ENCODE measurements at places on chromosomes 3 and 15.

- no peak for DNase-seq
Observed at GRCh38 chr15:98903377-98904018, 104.1 kb downstream of the PGPEP1L start.

GRCh38 chr3:129673897-129674797, 67.7 kb upstream of the PLXND1 start:
- DNase-seq = no peak

DNA sequence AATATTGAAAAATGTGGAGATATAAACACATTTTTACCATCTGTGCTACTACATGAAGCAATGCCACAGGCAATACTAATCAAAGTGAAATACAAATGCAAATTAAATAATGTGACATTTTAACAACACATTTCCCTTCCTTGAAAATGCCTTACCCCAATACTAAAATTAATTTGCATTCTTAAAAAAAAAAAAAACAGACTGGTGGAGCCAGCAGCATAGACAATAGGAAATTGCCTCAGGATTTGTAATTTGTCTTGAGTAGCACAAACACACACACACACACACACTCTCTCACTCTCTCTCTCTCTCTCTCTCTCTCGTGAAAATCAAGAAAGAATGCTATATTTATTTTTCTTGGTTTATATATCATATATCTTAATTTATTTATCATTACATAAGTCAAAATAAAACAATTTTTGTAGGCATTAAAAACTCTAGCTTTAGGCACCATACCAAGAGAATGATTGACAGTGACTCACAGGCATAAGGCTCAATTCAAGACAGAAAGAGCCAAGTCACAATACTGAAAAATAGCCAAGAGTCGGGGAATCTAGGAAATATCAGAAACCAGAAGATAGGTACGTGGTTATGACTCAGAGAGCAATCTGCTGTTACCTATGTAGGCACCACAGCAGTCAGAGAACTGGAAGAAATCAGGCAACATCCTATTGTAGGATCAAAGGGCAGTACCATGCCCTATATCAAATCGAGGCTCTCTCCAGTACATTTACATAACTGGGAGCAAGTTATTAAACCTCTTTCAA, 23.0 kb downstream of the SUCNR1 start:
- no peak for DNase-seq

DNA sequence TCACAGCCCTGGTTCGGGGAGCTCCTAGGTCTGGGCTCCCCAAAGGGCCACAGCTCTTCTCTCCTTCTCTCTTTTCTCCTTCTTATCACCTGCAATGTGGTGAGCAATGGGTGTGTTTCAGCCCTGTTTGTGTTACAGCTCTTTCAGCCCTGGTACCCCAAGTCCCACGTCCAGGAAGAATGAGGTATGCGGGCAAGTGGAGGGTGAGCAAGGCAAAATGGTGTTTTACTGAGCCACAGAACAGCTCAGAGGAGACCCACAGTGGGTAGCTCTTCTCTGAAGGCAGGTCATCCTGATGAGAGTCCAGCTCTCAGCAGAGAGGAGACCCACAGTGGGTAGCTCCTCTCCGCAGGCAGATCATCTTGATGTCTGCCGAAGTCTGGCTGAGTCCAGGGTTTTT, 86.8 kb downstream of the BFSP2 start:
- no peak for DNase-seq

DNA sequence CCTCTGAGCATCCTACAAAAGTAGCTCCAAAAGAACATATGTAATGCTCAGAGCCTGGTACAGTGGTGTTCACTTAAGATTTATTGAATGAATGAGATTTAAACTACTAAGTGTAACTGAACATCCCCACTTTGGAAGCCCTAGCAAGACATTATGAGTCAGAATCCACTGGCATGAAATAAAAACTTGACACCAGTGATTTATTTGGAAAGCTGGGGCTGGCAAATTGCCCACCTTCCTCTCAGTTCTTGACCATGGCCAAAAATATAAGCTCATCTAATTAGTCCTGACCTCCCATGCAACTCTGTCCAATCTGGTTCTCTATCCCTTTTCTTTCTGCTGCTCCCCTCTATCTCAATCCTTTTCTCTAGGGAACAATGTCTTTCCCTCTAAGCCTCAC, 418.0 kb downstream of the PLCL2 start:
- DNase-seq = no peak

DNA sequence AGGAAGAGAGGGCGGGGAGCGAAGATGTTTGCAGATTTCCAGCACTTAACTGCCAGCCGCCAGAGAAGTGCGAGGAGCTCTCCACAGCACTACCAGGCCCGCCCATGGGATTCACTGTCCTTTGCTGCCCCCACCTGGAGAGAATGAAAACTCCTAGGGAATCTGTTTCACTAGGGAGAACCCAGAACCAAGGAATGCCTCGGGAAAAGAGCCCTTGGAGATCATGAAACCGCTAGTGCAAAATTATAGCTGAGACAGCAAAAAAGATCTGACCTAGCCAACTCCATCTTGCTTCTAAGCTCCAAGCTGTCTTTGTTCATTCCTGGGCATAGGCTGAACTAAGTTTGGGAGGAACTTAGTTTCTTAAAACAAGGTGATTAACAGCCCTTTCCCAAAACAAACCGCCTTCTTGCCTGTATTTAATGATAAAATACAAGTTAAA, 82.6 kb upstream of the GCNT3 start:
- DNase-seq = peak; percentile 77

GRCh38 chr15:79872358-79873017, 24.3 kb downstream of the MTHFS start:
- peak; percentile 45 for DNase-seq

- DNase-seq = no peak
Observed at GRCh38 chr3:111972891-111973290, 5.9 kb upstream of the ABHD10 start.

GRCh38 chr15:37695719-37696118, 238.7 kb upstream of the TMCO5A start:
- DNase-seq = no peak

- no peak for DNase-seq
Observed at GRCh38 chr15:82062479-82063454, 16.9 kb upstream of the MEX3B start.

- no peak for DNase-seq
Observed at GRCh38 chr3:86774082-86774691, 216.8 kb downstream of the VGLL3 start.

- DNase-seq = no peak
Observed at GRCh38 chr15:65361708-65362459, 15.9 kb downstream of the IGDCC3 start.

GRCh38 chr15:92847841-92848240, 52.3 kb upstream of the CHD2 start:
- no peak for DNase-seq

DNA sequence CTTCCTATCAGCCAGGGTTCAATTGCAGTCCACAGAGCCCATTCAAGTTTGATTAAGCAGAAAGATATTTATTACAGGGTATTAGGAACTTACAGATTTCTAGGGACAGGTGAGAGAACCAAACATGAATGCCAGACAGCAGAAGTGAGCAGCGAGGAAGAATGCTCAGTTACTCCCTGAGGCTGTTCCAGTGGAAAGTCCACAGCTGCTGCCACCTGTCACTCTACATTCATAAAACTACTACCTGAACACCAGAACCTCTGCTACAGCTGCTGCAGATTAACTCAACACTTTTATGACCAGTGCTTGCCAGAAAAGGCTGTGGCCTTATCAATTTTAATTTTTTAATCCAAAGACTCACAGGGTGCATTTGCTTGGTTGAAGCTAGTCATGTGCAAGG, 325.4 kb upstream of the ONECUT1 start:
- no peak for DNase-seq

GRCh38 chr3:111238885-111239284, 167.3 kb downstream of the NECTIN3 start:
- DNase-seq = no peak

DNA sequence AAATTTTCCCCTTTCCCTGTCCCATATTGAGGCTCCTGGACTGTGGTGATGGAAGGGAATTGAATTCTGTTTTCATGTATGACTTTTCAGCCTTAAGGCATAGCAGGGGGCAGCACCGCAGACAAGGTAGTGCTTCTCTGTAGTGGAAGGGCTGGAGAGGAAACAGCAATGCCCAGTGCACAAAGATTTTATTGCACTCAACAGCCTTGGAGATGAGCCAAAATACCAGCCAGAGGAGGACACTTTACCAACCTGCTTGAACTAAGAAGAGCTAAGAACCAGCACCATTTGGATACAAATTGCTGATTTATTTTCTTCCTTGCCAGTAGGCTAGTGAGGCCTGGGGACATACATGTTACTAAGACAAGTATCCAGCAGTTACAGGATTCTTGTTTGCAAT, 98.7 kb downstream of the KCNMB2 start:
- DNase-seq = no peak

DNA sequence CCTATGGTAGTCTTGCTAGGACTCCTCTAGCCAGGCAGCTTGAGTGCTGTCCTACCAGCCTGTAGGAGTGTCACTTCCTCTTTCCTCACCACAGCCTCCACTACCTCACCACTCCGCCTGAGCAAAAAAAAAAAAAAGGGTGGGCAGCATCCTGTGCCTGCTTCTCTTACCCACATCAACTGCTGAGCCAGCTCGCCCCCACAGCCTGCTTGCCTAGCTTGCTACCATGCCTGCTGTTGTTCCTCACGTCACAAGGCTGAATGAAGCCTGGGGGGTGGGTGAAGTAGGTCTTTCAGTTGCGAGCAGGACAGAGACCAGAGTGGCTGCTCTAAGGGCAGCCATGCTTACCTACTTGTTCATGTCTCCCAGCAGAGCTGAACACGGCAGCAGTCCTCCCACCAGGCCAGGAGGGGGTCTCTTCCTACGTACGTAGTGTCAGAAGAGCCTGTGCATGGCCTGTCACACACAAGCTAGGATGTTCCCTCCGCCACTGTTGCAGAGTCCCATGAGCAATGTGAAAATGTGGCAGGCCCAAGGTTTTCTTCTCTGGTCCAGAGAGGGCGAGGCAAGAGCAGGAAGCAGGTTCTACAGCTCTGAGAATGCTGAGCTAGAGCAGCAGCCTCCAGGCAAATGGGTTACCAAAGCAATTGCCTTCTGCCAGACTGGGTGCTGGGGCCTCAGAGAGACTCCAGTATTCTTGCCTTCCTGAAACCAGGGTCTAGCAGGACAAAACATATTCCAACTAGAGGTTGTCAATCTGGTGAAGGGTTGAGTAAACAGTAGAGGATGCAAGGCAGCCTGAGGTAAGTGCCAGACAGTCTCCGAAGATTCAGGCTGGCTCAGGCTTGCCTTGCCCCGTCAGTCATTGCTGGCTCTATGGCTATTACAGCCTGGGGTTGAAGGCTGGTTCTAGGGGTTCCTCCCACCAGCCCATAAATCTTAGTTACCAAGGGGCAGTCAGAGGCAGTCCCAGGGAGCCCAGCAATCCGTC, 8.1 kb downstream of the PPM1M start:
- peak; percentile 89 for DNase-seq

DNA sequence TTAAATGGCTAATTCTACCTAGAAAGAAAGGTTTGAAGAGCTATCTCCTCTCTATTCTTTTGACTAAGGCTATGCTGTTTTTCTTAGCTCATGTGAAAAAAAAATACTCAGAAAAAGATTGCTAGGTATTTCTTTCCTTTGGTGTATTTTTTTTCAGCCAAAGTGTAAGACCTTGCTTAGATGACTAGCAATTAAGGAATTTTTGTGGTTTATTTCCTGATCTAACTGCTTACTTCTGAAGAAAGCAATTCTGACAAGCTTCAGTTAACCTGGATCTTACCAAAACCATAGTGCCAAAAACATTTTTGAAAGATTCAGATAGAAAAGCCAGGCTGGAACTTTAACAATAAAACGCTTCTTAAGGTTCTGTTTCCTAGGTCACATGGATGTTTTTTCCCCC, 315.6 kb downstream of the SOX2 start:
- no peak for DNase-seq

GRCh38 chr3:158810823-158811724, 9.2 kb downstream of the MFSD1 start:
- no peak for DNase-seq

DNA sequence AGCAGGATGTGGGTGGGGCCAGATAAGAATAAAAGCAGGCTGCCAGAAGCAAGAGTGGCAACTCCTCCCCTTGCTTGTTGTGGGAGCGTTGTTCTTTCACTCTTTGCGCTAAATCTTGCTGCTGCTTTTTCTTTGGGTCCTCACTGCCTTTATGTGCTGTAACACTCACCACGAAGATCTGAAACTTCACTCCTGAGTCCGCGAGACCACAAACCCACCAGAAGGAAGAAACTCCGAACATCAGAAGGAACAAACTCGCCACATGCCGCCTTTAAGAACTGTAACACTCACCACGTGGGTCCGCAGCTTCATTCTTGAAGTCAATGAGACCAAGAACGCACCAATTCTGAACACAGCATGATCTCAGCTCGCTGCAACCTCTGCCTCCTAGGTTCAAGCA, 72.9 kb downstream of the IL12A start:
- no peak for DNase-seq

- no peak for DNase-seq
Observed at GRCh38 chr3:51777985-51778384, 1.1 kb downstream of the IQCF6 start.

DNA sequence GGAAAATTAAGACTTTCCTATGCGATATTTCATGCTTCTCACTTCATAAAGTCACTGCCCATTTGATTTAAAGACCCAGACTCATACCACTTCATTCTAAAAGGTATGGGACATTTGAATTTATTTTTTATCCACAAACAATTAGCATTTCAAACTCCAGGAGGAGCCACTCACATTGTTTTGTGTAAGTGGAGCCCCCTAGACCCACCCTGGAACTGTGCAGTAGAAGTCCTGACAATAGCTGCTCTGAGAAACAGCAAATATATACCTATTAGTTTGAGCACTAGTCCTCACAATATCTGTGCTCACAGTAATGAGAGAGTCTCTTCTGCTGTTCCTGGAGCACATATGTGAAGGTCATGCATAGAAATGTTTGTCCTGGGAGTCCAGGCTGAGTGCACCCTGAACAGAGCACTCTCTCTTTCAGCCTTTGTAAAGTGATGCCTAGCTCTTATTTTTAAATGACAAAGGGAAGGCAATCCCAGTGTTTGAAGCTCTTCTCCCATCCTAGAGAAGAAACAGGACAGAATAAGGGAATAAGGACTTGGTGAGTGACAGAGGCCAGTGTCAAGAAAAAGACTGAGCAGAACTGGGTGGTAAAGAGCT, 127.5 kb upstream of the STRIT1 start:
- no peak for DNase-seq

GRCh38 chr3:53043738-53044137, 2.1 kb downstream of the SFMBT1 start:
- DNase-seq = no peak

GRCh38 chr15:67501836-67502461, 19.0 kb upstream of the C15orf61 start:
- DNase-seq = no peak

GRCh38 chr15:65373163-65373651, 4.6 kb downstream of the IGDCC3 start:
- no peak for DNase-seq

DNA sequence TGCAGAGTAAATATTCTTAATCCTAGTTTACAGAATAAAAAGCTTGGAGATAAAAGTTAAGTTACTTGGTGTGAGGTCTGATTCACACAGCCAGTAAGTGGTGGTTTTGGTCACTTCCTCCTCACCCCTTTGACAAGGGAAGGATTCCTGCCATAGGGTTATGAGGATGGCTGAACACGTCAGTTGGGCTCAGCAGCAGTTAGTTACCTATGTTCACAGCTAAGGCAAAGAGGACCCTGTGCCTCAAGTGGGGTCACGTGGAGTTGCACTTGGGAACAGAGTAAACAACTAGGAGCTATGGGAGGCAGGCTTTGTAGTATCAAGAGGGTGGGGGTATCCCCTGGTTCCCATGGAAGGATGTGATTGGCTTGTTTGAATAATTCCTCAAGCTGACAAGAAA, 232.2 kb downstream of the UBE2E2 start:
- DNase-seq = no peak

- no peak for DNase-seq
Observed at GRCh38 chr15:39937696-39938095, 3.8 kb downstream of the EIF2AK4 start.

- DNase-seq = no peak
Observed at GRCh38 chr15:68583321-68583720, 4.5 kb downstream of the CORO2B start.
